Keratinocyte (primary cell): ENCODE measurements at places on chromosomes 4 and X.
A peak's percentile ranks its signal among the peaks of the same experiment; 100 is the strongest.

DNA sequence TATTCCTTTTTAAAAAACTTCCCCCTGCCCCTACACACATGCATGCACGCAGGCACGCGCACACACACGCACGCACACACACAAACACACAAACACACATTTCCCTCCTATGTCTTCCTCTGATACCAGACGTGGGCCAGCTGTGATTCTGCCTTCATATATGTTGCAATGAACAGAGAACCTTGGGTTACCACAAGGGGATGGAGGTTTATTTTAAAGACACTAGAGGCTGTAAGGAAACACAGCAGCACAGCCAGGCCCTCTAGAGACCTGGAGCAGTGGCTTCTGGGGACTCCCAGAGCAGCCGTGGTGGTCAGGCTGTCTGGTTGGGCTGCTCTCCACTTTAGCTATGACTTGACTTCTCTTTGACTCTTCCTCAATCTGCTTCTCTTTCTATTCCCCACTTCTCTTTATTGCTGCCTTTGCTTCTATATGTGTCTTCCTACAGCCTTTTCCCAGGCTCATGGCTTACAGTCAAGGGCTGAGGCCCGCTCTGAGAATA is 3.2 kb upstream of the TLR10 start:
- DNase-seq: no peak

DNA sequence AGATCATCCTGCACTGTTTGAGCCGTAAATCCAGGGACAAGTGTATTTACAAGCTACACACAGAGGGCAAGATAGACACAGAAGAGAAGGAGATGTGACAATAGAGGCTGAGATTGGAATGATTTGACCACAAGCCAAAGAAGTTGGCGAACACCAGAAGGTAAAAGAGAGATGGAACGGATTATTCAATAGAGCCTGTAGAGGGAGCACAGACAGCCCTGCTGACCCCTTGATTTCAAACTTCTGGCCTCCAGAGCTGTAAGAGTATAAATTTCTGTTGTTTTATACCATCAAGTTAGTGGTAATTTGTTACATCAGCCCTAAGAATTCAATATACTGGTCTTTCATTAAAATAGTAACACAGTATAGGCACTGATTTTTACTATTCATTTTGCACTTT is 447.8 kb downstream of the FAT4 start:
- no peak for DNase-seq

GRCh38 chr4:182143086-182143821 is 99.9 kb upstream of the TENM3 start:
- no peak for DNase-seq

DNA sequence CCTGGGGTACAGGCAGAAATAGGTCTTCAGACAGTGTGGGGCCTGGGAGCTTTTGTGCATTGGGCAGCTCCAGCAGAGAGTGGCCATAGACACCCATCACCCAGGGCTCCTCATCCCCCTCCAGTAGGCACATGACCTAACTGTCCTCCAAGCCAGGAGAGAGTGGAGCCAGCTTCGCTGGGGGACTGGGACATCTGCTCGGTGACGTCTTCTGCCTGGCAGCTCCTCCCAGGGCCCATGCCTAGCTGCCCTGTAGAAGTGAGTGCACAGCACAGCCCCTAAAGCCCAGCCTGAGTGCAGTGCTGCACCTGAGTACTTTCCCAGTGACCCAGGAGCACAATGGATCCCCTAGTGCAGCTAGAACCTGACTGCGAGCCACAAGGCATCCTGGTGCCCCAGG is 279.7 kb upstream of the SLC7A11 start:
- no peak for DNase-seq

DNA sequence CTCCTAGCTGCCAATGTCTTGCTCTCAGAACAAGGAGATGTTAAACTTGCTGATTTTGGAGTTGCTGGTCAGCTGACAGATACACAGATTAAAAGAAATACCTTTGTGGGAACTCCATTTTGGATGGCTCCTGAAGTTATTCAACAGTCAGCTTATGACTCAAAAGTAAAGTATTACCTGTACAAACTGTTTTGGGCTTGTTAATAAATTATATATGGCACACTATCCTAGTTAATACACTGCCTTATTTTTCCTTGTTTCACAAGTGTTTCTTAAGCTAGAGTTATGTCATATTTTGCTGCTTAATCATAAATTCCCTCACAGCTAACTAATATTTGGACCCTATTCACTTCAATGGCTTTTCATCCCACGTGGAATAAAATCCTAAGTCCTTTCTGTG is 45.3 kb downstream of the STK26 start:
- DNase-seq: peak; percentile 4

DNA sequence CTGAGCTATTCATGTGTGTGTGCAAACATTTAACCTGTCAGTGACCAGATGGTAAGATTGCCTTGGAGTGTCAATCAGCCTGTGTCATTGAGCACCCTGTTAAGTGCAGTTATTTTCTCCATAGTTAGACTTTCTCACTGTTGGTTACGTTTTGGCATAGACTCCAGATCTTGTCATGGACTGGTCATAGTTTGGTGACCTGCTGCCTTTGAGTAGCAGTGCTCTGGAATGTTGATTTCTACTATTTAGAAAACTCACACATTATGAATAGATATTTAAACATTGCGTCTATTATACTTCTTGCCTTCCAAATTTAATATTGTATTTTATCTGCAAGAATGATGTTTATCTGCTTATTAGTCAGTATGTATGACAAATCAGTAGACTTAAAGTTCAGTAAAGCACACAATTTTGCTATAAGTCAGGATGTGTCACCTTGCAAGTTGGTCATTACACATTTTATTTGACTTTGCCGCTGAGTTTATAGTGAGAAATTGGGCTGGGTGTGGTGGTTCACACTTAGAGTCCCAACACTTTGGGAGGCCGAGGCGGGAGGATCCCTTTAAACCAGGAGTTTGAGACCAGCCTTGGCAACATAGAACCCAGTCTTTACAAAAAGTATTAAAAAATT is 42.4 kb downstream of the KIAA0232 start:
- DNase-seq: no peak

- DNase-seq: no peak
Measured at GRCh38 chr4:1899149-1900086, 28.2 kb downstream of the NSD2 start.

DNA sequence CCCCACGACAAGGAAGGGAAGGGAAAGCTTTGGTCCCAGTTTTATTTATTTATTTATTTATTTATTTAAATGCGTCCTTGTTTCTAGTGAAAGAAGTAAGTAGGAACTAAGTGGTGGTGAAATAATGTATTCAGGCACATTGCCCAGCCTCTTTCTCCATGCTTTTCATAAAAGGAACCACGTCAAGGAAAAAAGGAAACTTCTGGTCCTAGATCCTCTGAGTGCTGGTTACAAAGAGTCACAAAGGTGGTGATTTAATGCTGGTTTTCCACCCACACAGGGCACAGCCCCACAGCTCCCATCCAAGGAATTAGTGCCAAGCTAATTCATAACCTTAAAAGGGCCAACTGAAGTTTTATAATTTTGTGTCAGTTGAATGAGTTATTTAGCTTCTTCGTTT is 206.6 kb upstream of the GYPA start:
- DNase-seq: no peak

DNA sequence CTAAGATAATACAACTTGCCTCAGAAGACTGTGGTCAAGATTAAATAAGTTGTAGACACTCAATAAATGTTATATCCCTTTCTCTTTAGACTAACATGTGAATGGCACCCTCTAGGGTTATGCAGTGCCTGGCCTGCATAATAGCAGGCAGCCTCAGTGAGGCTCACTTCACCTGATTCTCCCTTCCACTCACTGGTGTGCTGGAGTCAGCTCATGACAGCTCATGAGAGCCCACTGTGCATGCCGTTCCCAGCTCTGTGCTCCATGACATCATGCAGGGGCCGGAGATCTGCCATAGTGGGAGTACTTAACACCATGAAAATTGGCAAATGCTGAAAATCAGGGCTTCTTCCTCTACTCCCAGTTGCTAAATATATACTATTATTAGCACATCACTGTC is 64.5 kb downstream of the TEC start:
- DNase-seq: no peak
